ENCODE measurements at places on chromosomes 6 and 20. TPM values are rescaled to one million over a fixed set of nuclear protein-coding genes. Genes with fewer than 3 reads are reported as not detected.
A peak's percentile ranks its signal among the peaks of the same experiment; 100 is the strongest.

DNA sequence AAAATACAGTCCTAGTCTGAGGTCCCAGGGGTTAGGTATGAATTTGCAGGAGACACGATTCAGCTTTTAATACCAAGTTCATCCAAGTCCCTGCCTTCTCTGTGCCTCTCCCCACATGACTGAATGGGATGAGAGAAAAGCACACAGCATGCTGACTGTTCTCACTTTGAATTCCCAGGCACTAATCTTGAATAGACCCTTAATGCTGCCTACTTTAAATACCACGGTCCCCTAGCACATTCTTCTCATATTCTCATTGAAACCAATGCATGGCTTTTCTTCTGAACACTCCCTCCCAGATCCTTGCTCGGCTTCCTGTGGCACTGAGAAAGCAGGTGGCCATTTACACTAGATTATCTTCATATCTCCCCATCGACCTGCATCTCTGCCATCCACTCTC lies 30.1 kb upstream of the SCAF8 start:
- DNase-seq = no peak

GRCh38 chr20:36885356-36885755 lies 9.4 kb downstream of the TLDC2 start:
- no peak for DNase-seq

DNA sequence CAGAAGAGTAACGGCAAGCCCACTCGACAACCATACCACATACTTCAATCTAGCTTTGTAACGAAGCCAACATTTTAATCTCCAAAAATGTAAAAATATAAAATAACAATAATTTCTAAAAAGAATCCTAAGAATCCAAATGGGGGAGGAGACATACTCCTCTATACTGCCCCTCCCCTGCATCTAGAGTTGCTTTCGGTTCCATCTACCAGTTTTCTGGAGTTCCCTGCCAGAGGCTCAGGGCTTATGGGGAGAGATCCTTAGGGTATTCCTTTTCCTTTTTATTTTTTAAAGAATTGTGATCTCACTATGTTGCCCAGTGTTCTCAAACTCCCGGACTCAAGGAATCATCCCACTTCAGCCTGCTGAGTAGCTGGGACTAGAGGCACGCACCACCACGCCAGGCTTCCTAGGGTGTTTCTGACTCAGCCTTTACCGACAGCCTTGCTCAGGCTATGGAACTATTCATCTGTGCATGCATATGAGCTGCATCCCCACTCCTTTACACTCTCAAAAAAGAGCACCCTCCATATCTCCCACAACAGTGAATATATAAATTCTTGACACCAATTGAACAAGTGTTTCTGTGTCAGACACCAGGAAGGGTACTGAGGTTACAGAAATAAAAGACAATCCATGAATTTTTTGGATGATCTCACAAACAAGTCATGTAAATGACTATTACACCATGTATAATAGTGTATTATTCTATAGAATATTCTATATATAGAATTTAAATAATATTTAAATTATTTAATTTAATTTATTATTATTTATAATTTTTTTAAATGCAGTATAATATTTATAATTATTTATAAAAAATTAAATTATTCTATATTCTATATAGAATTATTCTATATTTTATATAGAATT lies 40.7 kb upstream of the UBR2 start:
- DNase-seq = no peak

DNA sequence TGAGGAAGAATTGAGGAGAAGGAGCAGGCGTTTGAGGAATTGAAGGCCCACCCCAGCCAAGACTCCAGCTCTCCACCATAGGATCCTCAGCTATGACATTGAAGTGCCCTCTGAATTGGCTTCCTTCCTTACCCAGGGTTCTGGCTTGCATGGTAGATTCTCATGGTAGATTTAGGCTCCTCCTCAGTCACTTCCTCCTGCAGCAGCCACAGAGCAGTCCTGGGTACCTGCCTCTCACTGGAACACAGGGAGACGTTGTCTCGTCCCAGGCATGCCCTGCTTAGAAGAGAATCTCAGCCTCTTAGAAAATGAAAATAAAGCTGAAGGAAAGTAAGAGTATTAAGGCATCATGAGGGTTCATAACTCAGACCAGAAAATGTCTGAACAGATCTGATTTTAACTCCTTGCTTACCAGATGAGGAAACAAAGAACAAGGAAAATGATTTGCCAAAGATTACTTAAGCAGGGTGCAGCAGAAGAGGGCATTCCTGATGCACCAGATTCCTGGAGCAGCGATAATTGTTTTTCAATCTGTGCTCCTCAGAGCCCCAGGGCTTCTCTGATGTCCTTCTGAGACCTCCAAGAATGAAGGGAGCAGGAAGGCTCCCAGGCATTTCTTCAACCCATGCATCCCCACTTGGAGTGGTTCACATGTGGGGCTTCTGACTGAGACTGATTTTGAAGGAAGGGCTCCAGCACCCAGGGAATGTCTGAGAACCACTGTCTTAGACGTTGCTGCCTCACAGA lies 219.8 kb downstream of the HIVEP2 start:
- DNase-seq = no peak

- DNase-seq = no peak
Observed at GRCh38 chr6:133499662-133500061, 258.5 kb downstream of the EYA4 start.

- DNase-seq = peak; percentile 54
Observed at GRCh38 chr20:21105429-21106170, 558 bp downstream of the LINC00237 start.

DNA sequence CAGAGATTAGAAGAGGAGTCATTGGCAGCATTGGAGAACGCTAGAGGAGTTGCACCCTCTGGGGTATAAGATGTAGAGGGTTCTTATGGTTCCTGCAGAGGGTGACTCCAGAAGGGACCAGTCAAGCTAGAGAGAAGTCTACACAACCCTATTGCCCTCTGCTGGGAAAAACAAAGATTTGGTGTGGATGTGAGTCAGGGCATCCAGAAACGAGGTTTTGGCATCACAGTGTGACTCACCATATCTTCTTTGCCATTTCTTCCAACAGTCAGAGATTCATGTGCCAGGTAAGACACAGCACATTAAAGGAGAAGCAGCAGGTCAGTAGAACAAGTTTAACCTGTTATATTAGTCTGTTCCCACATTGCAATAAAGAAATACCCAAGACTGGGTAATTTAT lies 598.8 kb downstream of the MAFB start:
- no peak for DNase-seq

DNA sequence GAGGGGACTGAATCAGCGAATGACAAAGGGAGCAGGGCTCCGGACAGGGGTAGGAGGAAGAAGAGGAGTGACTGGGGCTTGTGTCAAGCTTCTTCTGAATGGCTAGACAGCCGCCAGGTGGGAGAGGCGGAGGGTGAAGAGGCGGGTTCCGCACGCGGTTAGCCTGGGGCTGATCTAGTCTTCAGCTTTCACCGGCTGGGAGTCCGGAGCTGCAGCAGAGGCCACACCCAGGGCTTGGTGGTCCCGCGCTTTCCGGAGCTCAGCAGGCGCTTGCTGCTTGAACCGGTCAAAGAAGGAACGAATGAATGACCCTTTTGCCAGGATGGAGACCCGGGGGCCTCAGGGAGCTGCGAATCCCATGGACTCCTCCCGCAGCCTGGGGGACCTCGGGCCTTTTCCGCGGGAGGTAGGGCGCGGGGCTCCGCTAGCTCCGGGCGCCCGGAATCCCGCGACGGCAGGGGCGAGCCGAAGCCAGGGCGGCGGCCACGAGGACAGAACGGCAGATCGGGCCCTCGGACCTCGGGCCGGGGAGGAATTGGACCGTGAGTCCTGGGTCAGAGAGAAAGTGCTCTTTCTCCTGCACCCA lies at the start of gene C6orf141:
Gene C6orf141, plus strand, starts transcription at position 177 of the 586 bp plus-strand sequence. Its CDS starts 125 bp downstream, at position 302.
- peak; percentile 83 for DNase-seq

Gene ARMC12
- 1.4 TPM for total RNA-seq

Gene PBOV1
- total RNA-seq = not detected

Gene OR5V1
- not detected for total RNA-seq

DNA sequence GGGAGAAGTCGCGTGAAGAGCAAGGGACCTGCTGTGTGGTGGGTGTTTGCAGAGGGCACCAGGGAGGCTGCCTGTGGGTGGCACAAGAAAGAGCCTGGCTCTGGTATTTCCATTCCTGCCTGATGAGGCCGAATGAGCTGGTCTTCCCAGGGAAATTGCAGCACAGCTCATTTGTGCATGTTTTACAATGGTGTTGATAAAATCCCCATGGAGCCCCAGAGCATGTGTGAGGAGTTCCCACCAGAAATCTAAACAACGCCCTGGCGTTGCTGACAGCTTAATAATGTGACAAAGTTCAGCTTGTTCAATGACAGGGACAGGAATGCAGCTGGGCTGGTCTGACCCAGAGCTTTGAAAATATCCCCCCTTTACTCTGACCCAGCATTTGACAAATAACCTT lies 135.5 kb downstream of the CLIC5 start:
- no peak for DNase-seq

GRCh38 chr6:107061125-107062020 lies 33.4 kb downstream of the MTRES1 start:
- DNase-seq = peak; percentile 66

DNA sequence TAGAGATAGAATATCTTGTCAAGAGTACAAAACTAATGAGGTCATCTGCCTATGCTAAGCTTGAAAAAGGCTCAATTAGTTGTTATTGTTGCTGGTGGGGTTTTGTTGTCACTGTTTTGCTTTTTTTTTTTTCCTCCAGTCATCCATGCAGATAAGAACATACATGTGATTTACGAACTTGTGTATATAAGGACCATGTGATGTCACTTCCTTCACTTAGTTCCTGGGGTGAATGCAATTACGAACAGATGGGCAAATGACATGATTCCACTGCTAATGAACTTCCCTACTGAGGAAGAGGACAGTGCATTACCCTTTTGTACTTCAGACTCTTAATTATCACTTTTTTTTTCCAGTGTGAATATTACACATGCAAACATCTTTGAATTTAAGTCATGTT lies 1175.3 kb upstream of the GJE1 start:
- no peak for DNase-seq

DNA sequence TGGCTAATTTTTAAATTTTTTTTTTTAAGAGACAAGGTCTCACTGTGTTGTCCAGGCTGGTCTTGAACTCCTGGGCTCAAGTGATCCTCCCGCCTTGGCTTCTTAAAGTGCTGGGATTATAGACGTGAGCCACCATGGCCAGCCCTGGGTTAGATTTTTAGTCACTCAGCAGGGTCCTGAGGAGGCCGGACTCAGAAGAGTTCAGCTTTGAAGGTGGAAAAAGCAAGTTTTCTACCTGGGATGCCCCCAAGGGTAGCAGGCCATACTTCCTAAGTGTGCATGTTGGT lies 44.2 kb downstream of the FGD2 start:
- DNase-seq = no peak

Gene DACT2
- total RNA-seq = 4.9 TPM

DNA sequence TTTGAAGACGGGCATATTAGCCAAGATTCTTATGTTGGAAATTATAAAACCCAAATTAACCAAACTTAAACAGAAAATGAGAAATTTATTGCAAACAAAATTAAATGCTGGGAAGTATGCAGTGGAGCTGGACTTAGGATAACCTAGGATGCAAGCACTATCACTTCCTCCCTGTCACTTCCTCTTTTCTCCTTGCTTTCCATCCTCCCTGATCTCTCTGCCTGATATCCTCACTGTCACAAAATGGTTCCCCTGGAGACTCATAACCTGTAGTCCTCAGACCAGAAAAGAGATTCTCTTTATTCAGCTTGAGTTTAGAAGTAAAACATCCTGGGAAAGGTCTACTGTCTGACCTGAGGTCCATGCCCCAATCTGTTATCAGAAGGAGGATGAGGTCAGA lies 7.4 kb upstream of the KLHL32 start:
- no peak for DNase-seq

DNA sequence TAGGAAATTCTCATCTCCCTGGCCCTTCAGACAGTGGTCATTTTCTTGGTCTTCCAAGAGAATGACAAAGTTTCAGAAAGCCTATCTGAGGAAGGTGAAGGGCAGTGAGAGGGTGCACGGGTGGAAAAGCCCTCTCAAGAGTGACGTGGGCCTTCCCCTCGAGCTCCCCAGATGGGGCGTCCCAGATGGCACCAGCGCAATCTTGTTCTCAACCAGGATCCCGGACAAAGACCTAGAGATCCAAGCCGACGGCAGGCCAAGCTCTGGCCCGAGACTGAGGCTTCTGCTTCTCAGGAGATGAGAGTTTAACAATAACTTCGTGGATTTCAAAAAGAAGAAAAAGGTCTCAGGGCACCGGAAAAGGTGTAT lies 797 bp upstream of the ZNF133 start:
- DNase-seq = no peak

- DNase-seq = no peak
Observed at GRCh38 chr6:71900642-71901041, 14.3 kb downstream of the RIMS1 start.

Gene CDH4
- 4.9 TPM for total RNA-seq

GRCh38 chr6:3026791-3027626 lies 27.3 kb downstream of the NQO2 start:
- no peak for DNase-seq

Gene C6orf141
- 14.4 TPM for total RNA-seq
